ENCODE measurements at places on chromosomes 11 and 22.

- DNase-seq: no peak
These were observed 96.9 kb upstream of the LARGE1 start for GRCh38 chr22:34017205-34017604.

DNA sequence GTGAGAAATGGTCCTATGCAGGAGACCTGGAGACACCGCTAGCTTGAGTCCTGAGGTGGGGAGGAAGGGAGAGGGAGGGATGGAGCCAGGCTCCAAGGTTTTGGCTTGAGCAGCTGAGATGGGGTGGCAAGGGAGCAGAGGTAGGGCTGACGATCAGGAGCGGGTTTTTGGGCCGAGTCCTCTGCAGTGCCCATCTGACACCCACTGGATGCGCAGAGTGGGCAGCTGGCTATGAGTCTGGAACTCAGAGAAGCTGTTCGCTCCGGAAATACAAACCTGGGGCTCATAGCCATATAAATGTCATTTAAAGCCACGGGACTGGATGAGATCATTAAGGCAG, 453 bp upstream of the MAFF start:
- no peak for DNase-seq

DNA sequence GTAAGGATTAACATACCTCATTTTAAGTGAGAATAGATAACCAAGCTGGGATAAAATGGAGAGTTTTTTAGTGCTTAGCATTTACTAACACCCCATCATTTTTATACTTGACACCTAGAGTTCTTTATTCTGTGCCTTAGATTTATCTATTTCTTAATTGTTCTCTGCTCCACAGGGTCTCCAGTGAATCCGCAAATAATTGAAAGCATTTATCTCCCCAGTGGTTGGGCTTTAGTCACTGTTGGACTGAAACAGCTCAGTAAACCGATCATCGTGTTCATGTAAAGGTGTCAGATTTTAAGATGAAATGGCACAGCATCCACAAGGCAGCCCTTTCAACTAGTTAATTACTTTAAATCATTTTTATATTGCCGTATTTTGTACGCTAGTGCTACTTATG, 17.8 kb upstream of the GRIA4 start:
- no peak for DNase-seq

DNA sequence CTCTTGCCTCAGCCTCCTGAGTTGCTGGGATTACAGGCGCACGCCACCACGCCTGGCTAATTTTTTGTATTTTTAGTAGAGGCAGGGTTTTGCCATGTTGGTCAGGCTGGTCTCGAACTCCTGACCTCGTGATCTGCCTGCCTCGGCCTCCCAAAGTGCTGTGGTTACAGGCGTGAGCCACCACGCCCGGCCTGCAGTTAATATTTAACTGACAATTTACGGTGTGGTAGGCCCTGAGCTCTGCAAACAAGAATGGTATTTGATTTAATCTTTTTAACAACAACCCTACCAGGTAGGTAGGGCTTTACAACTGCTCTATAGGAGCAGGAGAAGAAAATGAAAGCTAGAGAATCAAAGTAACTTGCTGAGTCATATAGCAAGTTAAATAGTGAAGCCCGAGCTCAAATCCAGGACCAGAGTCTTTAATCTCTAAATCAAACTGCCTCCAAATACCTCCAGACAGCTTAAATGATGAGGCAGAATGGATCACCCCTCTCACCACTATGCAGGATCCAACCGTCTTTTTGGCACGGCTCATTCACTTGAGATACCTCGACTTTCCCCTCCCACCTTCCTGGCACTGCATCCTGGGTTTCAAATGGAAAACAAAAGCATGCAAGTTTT, 9.4 kb downstream of the UEVLD start:
- peak; percentile 33 for DNase-seq

- DNase-seq: no peak
These were observed 117.2 kb upstream of the NTM start for GRCh38 chr11:131253142-131253655.

DNA sequence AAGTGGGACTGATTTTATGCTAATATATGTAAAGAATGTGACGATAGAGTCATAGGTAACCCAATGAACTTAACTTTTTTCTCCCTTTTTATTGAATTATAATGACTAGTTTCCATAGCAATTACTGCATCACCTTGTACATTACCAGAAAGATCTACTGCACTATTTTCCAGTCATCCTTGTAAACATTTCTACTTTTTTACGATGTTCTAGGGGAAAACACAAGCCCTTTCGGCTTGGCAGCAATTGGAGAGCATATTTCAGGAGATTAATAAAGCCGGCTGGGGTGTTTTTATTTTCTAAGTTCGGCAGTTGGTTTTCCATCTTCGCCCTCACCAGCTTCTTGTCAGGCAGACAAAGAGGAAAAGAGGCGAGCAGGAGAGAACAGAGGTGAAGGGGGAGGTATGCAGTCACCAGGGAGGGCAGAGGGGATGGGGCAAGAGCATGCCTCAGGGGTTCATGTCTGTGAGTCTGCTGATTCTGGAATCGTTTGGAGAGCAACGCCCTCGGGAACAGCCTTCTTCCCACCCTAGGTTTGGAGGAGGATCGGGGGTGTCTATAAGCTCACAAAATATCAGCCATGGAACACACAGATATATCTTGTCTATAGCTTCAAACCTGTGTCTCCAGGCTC, 476.4 kb downstream of the MIAT start:
- DNase-seq: no peak

DNA sequence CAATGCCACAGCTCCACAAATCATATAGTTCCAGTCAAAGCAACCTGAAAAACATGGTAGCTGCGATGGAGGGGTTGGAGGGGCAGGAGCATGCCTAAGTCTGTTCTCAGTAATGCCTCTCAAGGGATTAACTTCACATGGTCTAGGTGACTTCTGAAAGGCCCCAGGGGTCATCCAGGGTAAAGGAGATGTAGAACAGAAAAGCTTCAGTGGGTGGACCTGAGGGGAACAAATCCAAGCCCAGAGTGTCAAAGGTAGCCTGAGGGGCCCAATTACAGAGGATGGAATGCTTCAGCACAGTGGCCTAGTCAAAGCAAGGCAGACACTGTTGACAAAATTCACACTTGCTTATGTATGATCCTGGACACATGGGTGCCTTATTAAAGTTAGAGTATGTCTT, 23.3 kb downstream of the OR4D9 start:
- no peak for DNase-seq

GRCh38 chr11:47573321-47573720, 5.4 kb downstream of the KBTBD4 start:
- no peak for DNase-seq

DNA sequence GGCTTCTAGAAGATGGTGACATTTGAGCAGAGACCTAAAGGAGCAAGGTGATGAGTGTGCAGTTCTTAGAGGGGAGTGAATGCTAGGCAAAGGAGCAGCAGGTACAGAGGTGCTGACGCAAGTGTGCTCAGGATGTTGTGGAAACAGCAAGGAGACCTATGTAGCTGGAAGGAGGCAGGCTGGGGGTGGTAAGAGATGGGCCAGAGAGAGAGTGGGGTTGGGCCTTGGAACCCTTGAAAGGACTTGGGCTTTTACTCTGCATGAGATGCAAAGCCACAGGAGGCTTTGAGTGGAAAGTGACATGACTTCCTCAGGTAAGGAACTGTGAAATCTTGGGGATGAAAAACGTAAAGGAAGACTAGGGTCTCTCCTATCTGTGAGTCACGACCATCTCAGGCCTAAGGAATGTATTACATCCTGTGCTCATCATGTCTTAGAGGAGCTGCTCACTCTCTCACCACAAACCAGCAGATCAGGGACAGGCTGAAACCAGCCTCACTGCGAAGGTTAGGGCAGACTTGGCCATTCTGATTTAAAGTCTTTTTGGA, 65.4 kb downstream of the MICAL2 start:
- DNase-seq: peak; percentile 37
